ENCODE measurements at places on chromosomes 12 and 14.

DNA sequence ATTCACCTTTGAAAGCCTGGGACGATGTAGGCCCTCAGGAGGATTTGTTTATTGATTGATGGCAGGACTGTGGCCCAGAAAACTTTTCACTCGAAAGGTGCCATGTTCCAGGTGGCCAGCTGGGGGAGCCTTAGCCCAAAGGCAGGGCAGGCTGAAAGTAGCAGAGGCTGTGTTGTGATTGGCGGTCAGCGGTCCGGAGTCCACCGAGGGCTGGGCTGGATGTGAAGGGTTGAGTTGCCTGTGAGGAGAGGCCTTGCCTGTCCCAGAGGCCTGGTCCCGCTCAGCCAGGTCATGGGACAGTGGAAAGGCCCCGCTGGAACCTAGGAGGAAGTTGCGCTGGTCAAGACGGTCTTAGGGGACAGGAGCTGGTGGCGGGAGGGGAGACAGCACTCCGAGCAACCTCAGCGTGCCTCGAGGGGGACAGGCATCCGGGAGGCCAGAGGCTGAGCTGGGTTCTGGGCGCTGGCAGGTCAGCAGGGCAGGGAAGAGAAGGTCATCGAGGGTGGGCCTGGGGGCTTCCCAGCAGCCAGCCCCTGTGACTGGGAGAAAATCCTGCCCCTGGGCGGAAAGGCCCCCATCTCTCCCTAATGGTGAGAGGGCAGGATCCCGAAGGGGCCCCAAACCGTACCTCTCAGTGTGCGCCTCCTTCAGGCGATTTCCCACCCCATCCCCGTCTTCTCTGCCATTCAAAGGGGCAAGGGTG, 26.3 kb downstream of the CMA1 start:
- peak; percentile 40 for DNase-seq

- no peak for DNase-seq
Observed at GRCh38 chr12:46404225-46404631, 31.7 kb upstream of the SLC38A2 start.

- no peak for DNase-seq
Observed at GRCh38 chr12:82817368-82817767, 130.7 kb downstream of the TMTC2 start.

DNA sequence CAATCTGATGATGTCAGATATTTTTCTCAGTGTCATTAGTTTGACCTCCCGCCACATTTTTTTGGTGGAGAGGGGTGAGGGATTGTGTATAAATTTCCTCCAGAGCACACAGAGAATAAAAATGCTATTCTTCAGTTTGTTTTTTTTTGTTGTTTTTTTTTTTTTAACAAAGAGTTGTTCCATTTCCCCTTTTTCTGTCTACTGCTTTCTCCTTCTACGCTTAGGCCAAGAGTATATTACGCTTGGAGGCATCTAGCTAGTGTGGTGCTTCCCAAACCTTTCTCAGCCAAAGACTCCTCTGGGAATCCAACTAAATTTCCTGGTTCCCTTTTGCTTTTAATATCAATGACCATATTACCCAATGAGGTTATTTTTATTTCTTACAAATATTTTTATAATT, 465.6 kb downstream of the ZFP36L1 start:
- DNase-seq = no peak

- no peak for DNase-seq
Observed at GRCh38 chr14:51451561-51451960, 200.1 kb upstream of the FRMD6 start.

DNA sequence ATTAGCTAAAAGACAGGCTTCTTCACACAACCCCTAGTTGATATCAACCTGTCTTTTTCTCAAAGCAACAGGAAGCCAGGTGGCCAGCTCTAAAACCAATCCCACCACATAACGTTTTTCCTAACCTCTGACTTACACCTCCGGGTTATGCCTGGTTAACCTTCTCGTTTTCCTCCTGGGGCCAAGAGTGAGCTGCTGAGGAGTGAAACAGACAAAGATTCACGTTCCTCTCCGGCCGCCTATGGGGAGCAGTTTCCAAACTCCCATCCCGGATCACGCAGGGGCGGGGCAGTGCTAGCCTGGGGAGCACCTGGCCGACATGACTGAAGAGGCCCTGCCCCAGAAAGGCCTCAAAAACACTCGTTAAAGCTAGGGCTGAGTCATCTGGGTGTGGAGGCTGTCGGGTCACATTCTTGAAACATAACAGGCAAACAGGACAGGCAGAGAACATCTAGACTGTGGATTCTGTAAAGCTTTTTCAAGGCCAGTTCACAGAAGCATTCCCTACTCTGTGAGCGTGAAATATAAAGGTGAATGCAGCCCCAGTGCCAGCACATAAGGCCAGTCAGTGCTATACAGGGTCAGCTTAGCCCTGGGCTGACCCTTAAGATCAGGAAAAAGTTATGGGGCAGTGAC, 25.9 kb upstream of the LGALS3 start:
- DNase-seq = no peak

DNA sequence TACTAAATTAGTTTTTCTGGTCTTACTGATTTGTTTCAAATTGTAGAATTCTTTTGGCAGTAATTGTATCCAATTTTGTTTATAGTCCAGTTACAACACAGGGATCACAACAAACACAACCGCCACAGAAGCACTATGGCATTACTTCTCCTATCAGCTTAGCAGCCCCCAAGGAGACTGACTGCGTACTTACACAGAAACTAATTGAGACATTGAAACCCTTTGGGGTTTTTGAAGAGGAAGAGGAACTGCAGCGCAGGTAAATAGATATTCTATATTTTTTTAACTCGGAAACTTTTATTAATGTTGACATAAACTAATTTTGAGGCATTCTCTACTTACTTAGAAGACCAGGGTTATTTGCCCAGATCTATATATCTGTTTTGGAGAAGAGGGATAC, 17.8 kb downstream of the PAPOLA start:
- no peak for DNase-seq

DNA sequence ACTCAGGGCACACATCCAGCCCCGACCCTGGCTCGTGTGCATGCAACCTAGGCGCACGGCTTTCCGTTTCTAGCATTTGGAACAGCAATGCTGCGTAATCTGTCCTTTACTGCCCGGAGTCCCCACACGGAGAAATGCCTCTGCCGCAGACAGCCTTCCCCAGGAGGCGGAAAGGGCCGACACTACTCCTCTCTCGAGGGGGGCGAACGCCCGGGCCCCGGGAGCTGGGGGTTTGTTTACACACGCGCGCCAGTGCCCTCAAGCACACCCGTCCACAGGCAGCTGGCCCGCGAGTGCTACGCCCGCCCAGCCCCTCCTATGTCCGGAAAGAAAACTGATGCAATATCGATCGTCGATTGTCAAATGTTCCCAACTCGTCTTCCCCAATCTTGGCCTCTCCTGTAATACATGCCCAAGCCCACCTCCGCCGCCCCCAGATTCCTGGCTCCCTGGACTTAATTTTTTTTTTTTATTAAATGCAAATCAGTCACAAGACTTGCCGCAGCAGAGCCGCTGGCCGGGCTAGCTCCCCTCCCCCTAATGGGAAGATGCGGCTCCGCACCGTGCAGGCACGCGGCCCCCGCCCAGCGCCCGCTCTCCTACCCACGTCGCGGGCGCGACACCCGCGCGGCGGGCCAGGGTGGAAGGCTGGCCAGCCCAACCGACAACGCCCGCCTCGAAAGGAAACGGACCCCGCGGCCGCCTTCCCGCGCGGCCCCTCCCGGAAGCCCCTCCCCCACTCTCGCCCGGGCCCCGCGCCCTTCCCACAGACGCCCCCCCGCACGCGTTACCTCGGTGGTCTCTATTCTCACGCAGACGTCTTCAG, 642 bp downstream of the SLC38A2 start:
- peak; percentile 37 for DNase-seq

GRCh38 chr14:91149462-91149861, 35.6 kb downstream of the DGLUCY start:
- DNase-seq = no peak

DNA sequence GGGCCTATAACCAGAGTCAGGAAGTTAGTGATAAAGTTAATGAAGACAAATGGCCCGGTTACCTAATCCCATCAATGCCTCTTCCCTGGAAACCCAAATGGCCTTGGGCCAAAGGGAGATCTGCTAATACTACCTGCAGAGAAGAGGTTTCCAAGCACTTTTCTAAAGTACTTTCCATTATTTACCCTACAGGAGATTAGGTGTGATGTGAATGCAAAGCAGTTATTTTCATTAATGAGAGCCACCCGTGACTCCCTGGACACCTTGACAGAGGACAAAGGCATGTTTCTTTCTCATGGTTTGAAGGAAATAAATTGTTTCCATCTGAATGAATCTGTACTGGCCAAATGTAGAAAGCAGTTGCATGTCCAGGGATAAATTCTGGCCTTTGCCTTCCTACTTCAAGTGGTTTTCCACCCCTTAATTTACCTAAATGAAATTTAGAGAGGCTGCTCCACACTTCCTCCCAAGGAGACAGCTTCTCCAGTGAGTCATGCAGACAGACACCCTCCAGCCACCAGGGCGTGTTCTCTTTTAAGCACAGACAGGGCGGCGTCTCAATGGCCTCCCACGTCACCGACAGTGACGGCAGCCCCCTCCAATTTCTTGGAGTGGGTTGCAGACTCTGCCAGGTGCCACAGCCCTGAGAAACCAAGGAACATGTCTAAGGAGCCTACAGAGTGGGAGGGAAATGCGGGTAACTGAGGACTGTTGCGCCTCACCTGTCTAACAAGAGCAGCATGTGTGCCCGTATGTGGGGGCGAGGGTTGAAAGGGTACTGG, 43.9 kb upstream of the GNPNAT1 start:
- no peak for DNase-seq

GRCh38 chr14:93173943-93174395, 10.7 kb downstream of the MOAP1 start:
- DNase-seq = no peak

GRCh38 chr14:95233702-95234241, 76.4 kb upstream of the DICER1 start:
- no peak for DNase-seq

- DNase-seq = no peak
Observed at GRCh38 chr12:95003921-95004272, 400 bp upstream of the NDUFA12 start.

DNA sequence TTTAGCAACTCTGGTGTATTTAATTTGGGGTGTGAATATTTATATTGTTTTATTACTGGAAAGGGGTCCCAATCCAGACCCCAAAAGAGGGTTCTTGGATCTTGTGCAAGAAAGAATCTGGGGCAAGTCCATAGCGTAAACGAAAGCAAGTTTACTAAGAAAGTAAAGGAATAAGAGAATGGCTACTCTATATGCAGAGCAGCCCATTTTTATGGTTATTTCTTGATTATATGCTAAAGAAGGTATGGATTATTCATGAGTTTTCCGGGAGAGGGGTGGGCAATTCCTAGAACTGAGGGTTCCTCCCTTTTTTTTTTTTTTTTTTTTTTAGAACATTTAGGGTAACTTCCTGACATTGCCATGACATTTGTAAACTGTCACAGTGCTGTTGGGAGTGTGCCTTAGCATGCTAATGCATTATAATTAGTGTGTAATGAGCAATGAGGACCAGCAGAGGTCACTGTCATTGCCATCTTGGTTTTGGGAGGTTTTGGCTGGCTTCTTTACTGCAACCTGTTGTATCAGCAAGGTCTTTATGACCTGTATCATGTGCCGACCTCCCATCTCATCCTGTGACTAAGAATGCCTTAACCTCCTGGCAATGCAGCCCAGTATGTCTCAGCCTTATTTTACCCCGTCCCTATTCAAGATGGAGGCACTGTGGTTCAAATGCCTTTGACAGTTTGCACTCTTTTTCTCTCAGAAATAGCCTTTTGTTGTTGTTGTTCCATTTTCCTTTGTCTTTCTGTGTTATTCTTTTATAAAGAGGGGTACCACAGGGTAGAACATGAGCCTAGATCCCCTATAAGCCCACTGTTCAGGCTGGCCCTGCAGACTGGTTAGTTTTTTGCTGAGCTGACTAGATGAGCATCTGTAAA, 75.5 kb upstream of the DCD start:
- no peak for DNase-seq

DNA sequence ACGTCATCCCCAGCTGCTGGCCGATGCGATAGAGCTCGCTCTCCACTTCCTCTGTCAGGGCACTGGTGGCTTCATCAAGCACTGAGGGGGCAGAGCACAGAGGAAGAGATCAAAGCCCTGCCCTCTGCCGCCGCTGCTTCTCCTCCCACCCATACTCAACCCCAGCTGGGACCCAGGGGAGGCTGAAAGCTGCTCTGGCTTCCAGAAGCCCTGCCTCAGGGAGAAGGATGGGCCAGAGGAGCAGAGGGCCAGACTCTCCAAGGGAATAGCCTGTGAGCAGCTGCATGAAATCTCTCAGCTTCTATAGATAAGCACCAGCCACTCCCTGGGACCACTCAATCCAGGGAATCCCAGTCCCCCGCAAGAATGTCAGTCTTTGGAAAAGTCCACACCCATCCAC, 16.0 kb downstream of the ABCD4 start:
- DNase-seq = no peak

DNA sequence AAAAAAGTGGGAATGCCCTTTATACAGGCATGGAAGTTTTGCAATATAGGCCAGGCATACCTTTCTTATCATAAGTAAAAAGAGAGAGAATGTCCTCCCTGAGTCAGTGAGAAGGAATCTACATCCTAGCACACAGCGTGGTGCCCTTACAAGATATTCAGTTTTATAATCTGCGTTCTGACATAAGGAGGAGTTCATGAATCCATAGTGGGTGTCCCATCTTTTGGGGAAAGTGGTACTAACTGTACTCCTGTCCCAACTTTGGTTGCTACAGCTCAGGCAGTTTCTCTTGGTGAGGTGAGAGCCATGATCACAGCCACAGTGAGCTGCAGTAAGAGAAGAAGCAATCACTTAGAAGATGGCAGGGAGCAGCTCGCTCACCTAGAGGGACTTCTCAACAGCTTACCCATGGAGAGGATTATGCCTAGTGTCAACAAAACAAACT, 332.9 kb downstream of the BCAT1 start:
- no peak for DNase-seq

GRCh38 chr12:118050972-118051910, 9.7 kb downstream of the WSB2 start:
- no peak for DNase-seq

- DNase-seq = no peak
Observed at GRCh38 chr12:47734725-47735480, 9.6 kb upstream of the ENDOU start.

DNA sequence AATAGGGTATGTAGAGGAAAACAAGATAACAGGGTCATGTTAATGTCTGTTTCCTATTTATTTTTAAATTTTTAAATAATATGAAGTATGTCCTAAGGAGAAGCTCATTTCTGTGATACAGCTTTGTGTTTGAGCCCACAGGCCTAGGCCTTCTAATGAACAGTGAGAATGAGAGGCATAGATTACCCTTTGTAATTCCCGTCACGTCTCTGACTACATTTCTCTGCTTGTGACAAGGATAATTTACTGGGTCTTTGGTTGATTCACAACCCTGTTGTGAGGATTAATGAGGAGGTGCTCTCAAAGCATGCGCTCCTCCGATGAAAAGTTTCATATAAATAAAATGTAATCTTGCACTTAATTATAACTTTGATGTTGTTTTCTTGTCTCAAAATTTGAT, 56.1 kb downstream of the SYT10 start:
- no peak for DNase-seq
